ENCODE measurements at places on chromosomes 4 and X.

DNA sequence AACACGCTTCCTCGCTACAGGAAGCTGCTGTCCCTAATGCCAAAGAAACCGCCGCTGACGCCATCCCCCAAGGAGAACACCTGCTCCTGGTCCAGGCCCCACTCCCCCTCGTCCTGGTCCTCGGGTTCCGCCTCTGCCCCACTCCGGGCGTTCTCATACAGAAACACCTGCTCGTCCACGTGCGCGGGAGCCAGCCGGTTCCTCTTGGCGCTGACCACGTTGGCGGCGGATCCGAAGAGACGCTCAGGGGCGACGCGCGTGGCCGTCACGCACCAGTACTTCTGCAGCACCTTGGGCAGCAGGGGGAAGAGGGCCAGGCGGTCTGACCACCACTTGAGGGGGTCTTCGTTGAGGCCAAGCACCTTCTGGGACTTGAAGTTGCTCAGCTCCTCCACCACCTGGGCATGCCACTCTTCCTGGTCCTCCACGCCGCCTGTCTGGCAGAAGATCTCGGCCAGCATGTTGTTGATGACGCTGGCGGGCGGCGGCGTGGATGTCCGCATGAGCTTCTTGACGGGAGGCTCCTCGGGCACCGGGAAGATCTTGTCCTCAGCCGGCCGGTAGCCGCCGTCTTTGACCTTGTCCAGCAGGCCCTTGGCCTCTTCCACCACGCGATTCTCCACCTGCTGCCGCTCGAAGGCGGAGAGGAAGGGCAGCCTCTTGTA lies 12.0 kb downstream of the DHRSX start:
- DNase-seq: no peak

- DNase-seq: no peak
Measured at GRCh38 chr4:121968859-121969258, 17.0 kb upstream of the TRPC3 start.

GRCh38 chr4:182382941-182383340 lies 139.7 kb downstream of the TENM3 start:
- no peak for DNase-seq

DNA sequence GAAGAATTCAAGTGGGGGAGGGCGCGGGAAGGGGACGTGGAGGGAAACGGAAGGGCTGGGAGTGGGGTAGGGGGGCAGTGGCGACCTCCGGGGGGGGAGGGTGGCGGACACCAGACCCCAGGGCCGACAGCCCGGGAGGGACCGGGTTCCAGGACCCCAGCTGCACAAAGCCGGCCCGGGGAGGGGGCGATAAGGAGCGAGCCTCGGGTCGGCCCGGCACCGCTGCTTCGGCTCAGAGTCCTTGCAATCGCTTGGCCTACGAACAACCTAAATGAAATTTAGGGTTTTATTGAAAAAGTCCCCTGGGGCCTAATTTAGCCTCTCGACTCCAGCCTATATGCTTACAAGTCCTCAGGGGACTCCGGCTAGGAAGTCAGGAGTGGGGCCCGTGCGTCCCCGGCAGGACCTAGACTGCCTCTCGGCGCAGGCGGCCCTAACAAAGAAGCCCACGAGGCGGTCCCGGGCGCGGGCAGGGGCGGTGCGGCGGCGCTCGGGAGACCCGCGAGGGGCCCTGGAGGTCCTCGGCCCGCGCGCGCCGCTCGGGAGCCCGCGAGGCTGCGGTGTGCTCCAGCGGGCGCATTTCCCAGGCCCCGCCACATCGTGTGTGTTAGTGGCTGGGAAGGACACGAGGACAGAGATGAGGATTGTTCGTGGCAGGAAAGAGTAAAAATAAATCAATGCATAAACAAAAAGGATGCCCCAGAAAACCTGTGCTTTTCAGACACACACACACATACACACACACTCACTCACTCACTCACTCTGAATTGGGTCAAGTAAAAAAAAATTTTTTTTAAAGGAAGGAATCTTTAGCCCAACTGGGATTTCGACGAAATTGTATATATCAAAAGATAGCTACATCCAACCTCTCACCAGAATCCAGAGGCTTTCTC lies 70.0 kb downstream of the MGST2 start:
- no peak for DNase-seq

GRCh38 chrX:13463608-13464007 lies 105.8 kb upstream of the EGFL6 start:
- DNase-seq: peak; percentile 65

- no peak for DNase-seq
Measured at GRCh38 chr4:119206178-119206577, 6.3 kb upstream of the USP53 start.

GRCh38 chr4:84966382-84967242 lies at the start of gene WDFY3:
TSS of gene WDFY3 (minus strand) at chr4:84966690. CDS start at chr4:84860591, 106,099 bp downstream.
- peak; percentile 85 for DNase-seq

GRCh38 chrX:104370089-104370488 lies 115.4 kb upstream of the ESX1 start:
- no peak for DNase-seq

DNA sequence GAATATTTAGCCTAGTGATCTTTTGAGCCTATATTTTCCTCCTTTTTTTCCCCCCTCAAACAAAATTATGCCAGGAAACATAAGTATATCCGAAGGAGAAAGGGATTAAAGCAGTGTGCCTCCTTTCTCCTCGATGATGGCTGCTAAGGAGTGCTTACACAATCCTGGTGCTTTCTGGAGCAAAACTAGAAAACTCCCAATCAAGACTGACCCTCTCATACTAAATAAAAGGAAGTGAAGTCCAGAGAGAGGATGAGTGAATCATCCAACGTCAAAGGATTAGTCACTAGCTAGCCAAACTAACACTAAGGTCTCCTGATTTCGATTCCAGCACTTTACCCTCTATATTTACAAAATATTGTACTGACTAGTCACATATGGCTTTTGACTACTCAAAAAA lies 146.8 kb downstream of the PPP3CA start:
- DNase-seq: no peak

DNA sequence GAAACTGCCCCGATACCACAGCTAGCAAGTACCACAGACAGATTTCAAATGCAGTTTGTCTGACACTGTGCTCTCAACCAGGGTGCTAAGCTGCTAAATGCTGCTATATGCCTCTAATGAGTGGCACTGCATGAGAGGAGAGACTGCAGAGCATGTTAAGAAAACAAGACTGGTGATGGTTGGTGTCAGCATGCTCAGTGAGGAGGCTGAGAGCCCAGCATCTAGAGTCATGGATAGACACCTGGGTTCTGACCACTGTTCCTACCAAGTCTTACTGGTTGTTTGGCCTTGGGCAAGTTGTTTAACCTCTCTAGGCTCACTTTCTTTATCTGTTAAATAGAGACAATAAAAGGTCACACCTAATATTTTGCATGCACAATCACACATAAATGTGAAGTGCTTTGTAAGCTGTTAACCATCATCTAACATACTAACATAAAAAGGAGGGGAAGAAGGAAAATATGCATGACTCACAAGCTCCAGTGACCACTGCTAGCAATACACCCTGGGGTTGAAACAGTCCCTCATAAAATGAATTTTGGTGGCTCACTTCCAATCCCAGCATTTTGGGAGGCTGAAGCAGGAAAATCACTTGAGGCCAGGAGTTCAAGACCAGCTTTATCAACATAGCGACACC lies 20.7 kb downstream of the HHIP start:
- DNase-seq: no peak

- no peak for DNase-seq
Measured at GRCh38 chrX:142068365-142068764, 136.7 kb downstream of the MAGEC2 start.

DNA sequence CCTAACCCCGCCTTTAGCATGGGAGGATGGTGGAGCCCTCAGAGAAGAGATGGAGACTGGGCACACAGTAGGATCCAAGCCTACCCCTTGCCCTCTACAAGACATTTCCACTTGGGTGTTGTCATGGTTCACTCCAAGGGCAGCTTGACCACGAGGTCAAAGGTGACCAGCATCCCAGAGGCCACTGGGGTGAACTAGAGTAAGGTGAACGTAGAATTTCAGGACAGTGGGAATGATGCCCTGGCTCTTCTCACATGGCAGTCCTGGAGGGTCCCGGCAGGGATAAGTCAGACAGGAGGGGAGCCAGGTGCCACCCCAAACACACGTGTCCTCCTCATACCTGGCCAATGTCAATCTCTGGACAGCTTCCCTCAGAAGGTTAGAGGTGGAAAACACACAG lies 274.2 kb upstream of the AGTR2 start:
- no peak for DNase-seq

DNA sequence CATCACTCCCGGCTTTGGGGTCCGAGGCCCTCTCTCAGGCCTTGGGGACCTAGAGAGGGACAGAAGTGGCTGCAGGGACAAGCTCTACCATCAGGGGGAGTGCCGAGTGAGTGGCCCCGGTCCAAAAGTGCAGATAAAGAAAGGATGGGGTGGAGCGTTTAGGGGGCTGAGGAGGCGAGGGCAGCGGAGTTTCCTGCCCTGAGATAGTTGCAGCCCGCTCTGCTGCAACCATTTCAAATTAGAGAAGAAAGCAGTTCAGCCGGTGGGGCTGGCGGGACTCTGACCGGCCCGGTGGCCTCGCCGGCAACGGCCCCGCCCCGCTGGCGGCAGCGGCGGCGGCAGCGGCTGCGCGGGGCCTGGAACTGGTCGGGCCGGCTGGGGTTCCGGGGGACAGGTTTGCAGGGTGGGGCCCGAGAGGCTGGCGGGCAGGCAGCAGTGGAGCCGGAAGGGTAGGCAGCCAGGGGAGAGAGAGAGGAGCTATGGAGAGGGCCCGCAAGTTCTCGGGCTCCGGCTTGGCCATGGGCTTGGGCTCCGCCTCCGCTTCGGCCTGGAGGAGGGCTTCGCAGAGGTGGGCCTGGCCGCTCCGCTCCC lies 7.6 kb downstream of the DLG3 start:
- peak; percentile 62 for DNase-seq

GRCh38 chr4:8393593-8394038 lies 46.9 kb downstream of the ACOX3 start:
- DNase-seq: no peak

GRCh38 chr4:96317891-96318290 lies 478.0 kb downstream of the PDHA2 start:
- no peak for DNase-seq

GRCh38 chr4:80266253-80266901 lies at the start of gene FGF5:
TSS of gene FGF5 (plus strand) at chr4:80266664. CDS start at chr4:80266825, 161 bp downstream.
- DNase-seq: peak; percentile 86

DNA sequence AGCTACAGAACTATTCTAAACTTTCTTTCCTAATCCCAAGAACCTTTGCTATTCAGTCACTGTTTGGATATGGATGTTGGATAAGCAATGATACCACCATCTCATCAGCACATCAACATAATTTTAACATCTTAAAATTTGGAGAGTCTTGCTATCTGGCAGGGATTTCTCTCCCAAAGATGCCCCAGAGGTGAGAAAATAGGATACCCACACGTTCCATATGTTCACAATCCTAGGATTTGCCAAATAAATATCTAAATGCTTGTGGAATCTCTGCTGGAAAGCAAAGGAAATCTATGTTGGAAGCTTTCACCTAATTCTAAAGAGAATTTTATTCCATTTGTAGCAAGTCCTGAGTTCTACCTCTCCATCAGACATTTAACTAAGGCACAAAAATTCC lies 24.4 kb downstream of the SOWAHB start:
- DNase-seq: no peak

GRCh38 chrX:71541210-71542022 lies 8.5 kb downstream of the OGT start:
- DNase-seq: no peak

DNA sequence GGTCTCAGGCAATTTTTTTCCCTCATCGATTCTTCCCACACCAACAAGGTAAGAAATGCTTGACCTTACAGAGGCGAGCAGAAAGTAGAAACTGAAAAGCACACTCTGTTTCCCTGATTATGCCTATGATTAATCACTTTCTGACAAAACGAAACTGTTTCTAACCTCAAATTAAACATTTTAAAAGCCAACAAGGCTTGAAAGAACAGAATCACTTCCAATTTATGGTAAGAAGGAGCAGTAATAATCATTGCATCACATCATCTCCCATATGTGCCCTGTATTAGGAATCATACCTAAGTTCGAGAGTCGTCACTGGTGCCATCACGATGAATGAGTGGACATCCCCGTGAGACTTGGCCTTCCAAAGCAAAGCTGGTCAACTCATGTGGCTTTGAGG lies 12.5 kb upstream of the CXCL13 start:
- DNase-seq: no peak
